Activated T-helper 1 cell treated with Interleukin-2 at 50 U/mL for 16 hours (primary cell): ENCODE measurements at places on chromosomes 5 and 9.

DNA sequence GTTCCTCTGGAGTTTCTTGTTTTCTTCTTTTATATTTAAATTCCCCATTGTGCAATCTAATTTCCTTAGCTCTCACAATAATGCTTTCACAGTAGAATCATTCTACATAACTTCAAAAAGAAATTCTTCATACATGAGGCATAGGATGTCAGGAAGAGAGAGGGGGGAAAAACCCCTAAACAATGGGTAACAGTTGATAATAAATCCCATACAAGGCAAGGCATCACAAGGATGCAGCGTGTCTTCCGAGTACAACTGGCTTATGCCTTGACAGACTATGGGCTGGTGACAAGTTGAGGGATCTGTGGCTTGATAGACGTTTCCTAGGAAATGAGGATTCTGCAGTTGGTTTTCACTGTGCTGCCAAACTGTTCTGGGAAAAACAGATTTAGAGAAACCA lies 247.4 kb downstream of the ARL15 start:
- DNase-seq = no peak

GRCh38 chr5:95087816-95088317 lies 197.0 kb downstream of the MCTP1 start:
- DNase-seq = no peak

DNA sequence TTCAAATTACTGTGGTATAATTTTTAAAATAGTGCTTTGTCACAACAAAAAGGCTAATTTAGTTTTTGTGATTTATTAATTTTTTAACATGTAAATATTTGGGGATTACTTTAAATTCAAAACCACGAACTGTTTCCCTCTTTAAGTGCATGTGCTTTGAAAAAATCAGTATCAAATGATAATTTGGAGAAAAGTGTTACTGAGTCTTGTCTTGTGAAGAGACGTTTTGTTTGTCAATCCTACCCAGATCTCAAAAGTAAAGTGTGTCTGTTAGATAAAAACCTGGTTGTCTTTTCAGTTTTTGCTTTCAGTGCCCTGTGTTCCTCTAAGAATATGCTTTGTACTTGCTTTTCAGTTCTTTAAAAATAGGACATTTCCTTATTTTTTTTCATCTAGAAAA lies 7.7 kb downstream of the ZSWIM6 start:
- no peak for DNase-seq

DNA sequence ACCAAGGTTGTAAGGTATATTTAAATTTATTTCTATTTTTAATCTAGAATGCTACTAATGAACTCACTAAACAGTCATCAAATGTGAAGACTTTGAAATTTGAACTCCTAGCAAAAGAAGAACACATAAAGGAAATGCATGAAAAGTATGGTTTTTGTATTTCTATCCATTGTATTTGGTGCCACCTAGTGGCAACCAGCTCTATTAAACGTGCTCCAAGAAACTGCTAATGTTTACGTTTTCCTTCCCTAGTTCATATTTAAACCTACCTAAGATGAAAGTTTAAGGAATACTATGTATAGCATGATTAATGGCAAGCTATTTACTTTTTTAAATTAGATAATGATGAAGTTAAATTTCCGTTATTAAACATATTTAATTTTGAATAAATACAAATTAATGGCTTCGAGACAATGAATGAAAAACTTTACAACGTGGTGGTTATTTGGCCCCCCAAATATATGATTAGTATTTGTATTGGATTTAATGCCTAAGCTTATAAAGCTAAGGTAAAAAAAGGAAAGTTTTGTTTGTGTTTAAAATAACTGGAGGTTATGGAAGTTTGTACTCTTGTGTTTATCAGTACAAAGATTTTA lies 115.9 kb upstream of the SH3GL2 start:
- DNase-seq = no peak

DNA sequence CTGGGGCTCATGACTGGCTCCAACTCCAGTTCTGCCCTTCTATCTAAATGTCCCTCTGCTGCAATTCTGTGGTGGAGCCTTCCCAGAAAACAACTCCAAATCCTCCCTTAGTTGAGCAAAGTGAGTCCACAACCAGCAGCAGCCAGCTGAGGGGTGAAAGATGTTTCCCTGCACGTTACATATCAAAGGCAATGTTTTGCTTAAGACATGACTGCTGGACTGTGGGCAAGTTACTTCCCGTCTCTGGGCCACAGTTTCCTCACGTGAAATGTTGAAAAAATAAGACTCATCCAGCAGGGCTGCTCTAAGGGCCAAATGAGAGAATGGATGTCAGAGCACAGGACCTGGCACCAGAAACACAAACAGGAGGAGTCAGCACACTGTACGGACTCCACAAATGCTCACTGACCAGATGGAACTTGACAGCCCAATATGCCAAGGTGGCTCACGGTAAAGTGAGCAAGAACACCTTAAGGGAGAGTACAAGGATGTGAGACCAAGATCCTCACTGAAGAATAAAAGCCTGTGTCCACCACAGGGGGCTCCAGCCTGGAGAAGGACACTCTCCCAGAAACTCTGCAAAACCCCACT lies 138.4 kb upstream of the ABCA1 start:
- no peak for DNase-seq

DNA sequence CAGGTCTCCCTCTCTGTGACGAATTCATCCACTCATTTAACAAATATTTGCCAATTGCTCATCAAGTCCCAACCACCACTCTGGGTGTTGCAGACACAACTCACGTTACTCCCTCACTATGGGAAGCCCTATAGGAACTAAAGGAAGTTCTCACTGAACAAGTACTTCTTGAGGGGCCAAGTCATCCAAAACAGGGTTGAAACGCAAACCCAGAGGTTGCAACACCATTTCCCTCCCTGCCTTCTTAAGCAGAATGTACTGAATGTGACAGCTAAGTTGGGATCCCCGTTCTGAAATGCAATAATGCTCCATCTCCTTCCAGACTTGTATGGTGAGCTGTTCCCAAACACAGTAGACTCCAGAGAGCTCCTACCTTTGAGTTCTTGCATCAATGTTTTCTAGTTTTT lies 34.3 kb downstream of the EPB41L4B start:
- no peak for DNase-seq

GRCh38 chr9:97853844-97854695 lies 1.0 kb downstream of the FOXE1 start:
- DNase-seq = no peak

DNA sequence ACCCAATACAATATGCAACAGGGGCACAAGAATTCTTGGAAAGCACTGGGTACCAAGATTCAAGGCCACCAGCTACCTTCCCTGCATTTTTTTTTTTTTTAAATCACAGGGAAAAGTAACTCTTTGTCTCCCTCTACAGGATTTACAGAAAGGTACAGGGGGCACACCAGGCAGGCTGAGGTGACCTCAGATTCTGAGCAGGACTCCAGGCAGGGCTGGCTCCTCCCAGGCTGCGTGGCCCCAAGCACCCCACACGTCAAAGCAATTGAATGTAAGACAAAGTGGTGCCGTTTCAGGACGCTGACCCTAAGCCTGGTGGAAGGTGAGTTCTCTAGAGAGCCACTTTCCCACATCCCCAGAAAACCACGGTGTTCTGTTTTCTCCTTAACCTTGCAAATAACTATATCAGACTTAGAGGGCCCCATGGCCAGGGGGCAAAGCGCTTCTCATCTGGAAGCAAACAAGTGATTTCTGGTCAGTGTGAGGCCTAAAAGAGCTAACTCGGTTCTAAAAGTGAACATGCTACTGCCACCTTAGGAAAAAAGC lies 222.6 kb downstream of the ROR2 start:
- DNase-seq = no peak

GRCh38 chr9:87201351-87201751 lies 254.0 kb upstream of the GAS1 start:
- no peak for DNase-seq

DNA sequence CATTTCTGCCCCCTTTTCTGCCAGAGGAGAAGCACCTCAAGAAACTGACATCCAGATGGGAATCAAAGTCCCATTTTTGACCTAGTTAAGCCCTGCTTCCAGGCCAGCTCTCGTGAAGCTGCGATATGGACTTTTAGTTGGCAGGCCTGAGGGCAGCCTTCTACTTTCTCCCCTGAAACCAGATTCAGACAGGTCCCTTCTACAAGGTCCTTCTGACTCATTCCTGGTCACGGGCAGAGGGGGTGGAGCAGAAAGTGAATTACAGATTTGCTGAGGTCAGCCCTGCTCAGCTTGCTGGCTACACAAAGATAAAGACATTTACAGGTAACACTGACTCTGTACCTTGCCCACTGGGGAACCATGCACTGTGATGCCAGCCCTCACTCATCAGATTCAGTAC lies 52.8 kb upstream of the TUT7 start:
- DNase-seq = no peak
